ENCODE measurements at places on chromosomes 7 and 10.

DNA sequence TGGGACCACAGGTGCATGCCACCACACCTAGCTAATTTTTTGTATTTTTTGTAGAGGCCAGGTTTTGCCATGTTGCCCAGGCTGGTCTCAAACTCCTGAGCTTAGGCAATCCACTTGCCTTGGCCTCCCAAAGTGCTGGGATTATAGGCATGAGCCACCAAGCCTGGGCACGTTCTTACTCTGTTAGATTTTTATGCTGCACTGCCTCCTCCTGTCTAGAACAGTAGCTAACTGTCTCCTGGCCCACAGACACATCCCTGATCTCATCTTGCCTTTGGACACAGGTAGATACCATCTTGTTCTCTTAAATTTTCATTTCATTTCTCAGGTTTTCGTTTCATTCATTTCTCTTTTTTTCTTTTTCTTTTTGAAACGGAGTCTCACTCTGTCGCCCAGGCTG is 41.1 kb downstream of the BLVRA start:
- peak; percentile 11 for DNase-seq

DNA sequence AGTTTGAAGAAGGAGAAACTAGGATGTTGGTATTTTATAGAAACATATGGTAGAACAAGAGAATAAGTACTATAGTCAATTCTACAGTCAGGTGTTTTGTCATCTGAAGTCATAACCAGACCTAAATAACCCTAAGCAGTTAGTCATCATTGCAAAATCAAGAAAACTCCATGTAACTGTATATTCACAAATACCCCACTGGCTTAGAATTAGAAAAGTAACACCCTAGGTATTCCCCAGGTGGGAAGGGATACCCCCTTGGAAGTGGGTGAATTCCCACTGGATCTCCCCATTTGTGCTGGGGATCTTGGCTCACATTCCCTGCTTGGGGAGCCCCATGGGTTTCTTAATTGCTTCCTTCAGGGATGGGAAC is 45.9 kb upstream of the ITGB8 start:
- DNase-seq: no peak

DNA sequence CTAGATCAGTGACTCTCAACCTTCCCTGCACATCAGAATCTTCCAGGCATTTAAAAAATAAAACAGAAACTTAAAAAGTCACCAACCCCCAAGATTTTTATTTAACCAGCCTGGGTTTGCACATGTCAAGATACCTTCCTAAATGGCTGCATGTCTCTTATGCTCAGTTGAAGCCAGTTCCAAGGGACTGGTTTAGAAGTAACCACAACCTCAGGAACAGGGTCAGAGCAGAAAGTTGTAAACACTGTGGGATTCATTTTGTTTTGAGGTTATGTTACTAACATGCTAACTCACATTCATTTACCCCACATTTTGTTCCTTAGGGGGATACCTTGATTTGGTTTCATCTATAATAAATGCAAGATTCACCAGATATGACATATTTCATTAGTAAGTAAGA is 72.9 kb downstream of the PKD1L1 start:
- DNase-seq: no peak

DNA sequence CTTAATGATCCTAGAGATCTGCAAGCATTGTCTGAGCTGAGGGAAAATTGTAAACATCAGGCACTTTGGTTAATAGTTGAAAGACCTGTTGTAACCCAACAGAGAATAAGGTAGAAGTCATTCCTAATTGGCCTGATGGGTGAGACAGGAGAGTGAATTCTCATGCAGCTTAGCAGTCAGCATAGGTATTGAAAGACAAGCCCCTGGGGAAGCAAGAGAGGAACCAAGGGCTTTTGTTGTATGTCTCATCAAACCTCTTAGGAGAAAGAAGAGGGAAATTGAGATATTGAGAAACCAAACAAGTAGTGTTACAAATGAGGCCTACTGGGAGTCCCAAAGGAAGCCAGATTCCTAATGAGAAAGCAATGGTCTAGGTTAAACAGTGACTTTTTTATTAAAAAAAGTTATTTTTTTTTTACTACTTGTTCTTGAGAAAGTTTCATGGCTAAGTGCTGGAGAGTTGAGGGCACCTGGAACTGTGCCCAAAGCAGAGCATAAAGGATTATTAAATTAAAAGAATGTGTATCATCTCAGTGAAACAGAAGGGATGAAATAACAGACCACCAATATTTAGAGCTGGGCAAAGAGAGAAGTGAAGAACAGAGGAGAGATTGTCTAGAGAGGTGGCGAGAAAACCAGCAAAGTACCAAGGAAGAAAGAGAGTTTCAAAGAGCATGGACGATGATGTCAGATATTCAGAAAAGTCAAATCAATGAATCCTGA is 168.9 kb downstream of the CDK14 start:
- DNase-seq: no peak

DNA sequence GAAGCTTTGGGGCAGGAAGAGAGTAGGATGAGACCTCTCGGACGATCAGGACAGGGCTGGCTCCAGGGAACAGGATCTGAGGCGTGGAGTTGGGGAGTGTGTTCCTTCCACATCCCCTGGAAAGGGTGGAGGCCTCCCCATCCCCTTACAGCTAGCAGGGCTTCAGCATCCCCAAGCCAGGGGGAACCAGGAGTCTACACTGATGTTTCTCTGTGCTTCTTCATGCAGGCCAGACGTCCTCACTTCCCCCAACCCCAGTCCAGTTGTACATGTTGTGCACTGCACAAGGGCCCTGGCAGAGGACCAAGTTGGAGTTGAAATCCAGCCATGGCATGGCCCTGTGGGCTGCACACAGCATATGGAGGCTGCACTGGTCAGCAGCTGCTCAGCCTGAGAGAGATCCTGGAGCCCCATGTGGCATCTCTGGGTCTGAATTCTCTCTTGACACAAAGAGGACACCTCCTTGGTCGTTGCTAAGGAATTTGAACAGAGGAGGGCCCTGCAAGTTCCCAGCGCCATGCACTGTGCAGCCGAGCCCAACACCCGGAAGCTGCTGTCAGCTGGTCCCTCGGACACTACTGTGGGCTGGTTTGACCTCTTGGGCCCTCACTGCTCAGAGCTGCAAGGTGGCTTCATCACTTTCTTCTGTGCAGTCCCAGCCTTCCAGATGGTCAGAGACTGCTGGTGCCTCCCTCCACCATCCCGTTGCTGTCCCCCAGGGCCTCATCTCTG is 181.1 kb downstream of the DNAJB6 start:
- no peak for DNase-seq
